ENCODE measurements at places on chromosomes 3 and 15. TPM values are rescaled to one million over a fixed set of nuclear protein-coding genes. Genes with fewer than 3 reads are reported as not detected.

DNA sequence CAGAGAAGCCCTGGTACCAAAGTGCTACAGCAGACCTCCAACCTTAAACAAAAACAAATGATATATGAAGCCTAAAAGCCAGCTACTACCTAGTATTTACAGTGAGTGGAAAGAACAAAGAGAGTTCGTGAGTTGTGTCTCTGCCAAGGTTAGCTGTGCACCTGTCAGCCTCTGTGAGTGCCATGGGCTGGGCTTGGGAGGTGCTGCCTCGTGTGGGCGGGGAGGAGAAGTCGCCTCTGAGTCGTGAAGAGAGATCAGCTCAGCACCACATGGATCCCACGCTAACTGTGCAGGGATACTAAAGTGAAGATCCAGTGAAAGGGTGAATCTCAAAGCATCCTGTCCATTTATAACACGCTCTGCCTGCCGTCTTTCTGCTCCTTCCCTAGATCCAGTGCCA is 101.9 kb downstream of the CHDH start:
- no peak for DNase-seq

DNA sequence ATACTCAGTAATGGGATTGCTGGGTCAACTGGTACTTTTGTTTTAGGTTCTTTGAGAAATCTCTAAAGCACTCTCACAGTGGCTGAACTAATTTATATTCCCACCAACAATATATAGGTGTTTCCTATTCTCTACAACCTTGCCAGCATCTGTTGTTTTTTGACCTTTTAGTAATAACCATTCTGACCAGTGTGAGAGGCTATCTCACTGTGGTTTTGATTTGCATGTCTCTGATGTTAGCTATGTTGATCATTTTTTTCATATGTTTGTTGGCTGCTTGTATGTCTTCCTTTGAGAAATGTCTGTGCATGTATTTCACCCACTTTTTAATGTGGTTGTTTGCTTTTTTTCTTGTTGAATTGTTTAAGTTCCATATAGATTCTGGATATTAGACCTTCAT is 98.2 kb upstream of the DCBLD2 start:
- no peak for DNase-seq

GRCh38 chr3:115996420-115997108 is 373.3 kb downstream of the GAP43 start:
- no peak for DNase-seq

- peak; percentile 67 for DNase-seq
Observed at GRCh38 chr3:171462224-171462623, 2.0 kb upstream of the TNIK start.

DNA sequence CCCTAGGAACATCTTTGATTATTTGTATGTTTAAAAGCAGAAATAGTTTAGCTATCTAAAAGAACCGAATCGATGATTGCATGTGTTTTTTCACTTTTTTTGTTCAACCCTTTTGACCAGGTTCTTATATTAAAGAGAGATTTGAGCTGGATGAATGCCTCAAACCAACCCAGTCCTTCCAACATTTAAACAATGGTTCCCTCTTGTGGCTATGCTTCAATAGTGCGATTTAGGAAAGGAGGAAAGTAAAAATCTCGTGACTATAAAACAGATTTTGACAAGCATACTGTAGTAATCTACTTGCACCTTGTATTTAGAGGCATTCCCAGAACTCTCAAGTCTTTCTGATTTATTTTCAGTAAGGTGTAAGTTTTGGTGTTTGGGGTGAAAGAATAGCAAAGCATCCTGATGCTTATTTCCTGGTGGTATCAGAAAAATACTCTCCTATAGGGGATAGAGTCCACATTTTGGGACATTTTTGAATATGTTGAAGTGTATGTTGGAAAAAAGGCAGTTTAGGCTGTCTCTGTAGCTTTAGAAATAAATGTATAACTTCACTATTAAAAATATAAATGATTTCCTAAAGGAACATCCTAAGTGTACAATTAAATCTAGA is 159.6 kb upstream of the KCNH8 start:
- DNase-seq: no peak

DNA sequence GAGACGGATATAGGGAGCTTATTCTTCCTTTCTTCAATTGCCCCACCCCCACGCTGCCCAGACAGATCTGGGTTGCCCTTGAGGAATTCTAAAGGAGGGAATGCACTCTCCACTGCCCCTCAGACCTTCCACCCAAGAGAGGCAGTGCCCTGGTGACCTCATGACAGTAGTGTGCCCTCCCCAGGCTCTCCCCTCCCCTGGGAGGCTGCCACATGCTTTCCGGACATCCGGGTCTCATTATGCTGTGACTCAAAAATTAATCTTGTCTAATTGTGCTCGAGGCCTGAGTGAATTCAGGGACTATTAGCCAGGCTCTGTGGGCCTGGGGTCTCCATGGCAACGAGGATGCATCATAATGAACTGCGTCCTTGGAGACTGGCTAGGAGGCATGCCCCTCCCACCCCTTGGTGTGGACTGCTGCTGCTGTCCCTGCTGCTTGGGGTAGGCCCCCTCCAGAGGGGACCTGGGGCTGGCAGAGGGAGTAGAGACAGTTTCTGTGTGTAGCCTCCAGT is 20.8 kb downstream of the CORO2B start:
- DNase-seq: no peak

The ALDH1A3 gene
- 469 TPM for total RNA-seq

The WDR93 gene
- total RNA-seq: 1.8 TPM

All from PC-9 (cell line).